ENCODE measurements at places on chromosomes 2 and 18.

GRCh38 chr2:181005326-181005655 lies 24.9 kb downstream of the UBE2E3 start:
- H3K4me1 ChIP-seq = peaks cover 26% of the 10 kb centered on the region
- H3K4me3 ChIP-seq = no peak overlapping the region
- DNase-seq = peak; percentile 38
- H3K27me3 ChIP-seq = no peaks in the 10 kb centered on the region
- H3K27ac ChIP-seq = no peak overlapping the region

DNA sequence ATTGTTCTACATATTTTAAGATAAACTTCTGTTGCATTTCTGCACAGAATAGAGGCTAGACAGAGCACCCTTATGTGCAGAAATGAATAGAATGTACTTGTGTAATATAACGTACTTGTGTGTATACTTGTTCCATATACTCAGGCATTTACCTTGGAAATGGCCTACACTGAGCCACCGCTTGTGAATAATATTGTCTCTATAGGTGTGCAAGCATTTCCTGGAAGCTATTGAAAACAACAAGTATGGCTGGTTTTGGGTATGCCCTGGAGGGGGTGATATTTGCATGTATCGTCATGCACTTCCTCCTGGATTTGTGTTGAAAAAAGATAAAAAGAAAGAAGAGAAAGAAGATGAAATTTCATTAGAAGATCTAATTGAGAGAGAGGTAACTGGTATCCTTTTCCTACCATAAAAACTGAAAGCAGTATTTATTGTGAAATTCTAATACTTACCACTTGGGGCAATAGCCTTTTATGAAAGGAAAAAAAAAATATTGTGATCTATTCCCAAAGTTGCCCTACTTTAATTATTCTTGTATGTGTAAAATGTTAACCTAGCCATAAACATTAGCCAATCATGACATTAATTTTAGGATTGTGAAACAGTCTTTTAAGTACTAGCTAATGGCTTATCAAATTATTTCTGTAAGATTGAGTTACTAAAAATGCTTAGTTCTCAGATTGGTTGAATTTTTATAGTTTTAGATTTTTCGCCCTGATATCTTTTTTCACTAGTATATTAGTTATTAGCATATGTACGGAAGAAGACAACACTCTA lies 18.0 kb downstream of the ZC3H15 start:
- H3K27me3 ChIP-seq = no peaks in the 10 kb centered on the region
- peaks cover 87% of the 10 kb centered on the region for H3K36me3 ChIP-seq
- DNase-seq = peak; percentile 42
- no peaks in the 10 kb centered on the region for H3K4me1 ChIP-seq

DNA sequence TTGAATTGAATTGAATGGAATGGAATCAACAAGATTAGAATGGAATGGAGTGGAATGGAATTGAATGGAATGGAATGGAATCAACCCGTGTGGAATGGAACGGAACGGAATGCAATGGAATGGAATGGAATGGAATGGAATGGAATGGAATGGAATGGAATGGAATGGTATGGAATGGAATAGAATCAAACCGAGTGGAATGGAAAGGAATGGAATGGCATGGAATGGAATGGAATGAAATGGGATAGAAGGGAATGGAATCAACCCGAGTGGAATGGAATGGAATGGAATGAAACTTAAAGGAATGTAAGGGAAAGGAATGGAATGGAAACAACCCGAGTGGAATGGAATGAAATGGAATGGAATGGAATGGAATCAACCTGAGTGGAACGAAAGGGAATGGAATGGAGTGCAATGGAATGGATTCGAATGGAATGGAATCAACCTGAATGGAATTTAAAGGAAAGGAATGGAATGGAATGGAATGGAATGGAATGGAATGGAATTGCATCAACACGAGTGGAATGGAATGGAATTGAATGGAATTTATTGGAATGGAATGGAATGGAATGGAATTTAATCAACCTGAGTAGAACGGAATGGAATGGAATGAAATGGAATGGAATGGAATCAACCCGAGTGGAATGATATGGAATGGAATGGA lies 1146.6 kb downstream of the RPIA start:
- DNase-seq = no peak
- no peaks in the 10 kb centered on the region for H3K27me3 ChIP-seq
- H3K4me3 ChIP-seq = no peak overlapping the region
- no peaks in the 10 kb centered on the region for H3K36me3 ChIP-seq
- no peak overlapping the region for H3K27ac ChIP-seq

DNA sequence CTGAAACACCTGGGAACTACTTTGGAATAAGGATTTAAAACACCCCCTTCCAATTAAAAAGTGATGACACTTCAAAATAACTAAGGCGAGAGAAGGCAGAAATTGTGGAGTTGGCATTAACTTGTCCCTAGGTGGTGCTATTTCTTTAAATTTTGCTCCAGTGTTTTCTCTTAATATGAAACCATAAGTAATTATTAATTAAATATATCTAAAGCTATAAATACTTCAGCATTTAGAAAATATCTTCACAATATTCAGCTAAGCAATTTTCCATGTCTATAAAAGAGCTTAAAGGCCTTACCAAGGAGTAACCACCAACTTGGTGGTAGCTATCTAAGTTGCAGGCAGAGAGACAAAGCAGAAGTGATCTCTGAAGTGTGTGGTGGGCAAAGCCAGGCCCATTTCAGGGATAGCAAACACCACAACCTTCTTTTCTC lies 186.8 kb upstream of the PGAP1 start:
- no peak overlapping the region for H3K27ac ChIP-seq
- no peak overlapping the region for H3K4me3 ChIP-seq
- no peaks in the 10 kb centered on the region for H3K4me1 ChIP-seq
- H3K36me3 ChIP-seq = no peaks in the 10 kb centered on the region

- H3K4me1 ChIP-seq = peaks cover 42% of the 10 kb centered on the region
- no peak overlapping the region for H3K27ac ChIP-seq
- peaks cover 7% of the 10 kb centered on the region for H3K27me3 ChIP-seq
- H3K4me3 ChIP-seq = no peak overlapping the region
- DNase-seq = peak; percentile 38
These were observed 39.8 kb upstream of the AAK1 start for GRCh38 chr2:69683170-69683971.

Measured in HepG2 (cell line).